ENCODE measurements at places on chromosomes 5 and 9.

GRCh38 chr5:110854200-110854599, 115.4 kb downstream of the SLC25A46 start:
- DNase-seq = peak; percentile 62

DNA sequence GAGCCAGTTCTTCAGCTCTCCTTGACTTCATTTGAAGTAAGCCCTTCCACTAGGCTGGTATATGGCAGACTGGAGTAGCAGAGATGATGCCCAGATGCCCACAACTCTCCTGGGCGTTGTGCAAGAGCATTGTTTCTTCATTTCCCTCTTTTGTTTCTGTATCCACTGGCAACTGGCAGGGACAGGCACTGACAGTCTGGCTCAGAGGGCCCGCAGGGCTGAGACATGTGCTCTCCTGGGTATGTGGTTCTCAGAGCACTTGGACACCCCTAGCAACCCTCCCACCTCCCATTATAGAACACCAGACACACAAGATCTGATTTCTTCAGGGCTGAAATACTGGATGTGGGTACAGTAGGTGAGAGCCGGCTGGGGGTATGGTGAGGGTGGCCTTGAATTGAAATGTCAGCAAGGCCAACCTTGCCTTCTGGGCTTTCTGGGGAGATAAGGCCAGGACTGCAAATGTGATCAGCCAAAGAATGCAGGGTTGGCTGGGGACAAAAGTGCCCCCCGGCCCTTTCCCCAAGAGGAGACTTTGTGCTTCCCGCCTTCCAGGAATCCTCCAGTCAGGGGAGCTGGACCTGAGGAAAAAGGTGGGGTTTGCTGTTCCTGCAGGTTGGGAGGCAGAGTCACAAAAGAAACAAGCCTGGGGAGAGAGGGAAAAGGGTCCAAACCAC, 28.6 kb upstream of the CTNNA1 start:
- DNase-seq = no peak

DNA sequence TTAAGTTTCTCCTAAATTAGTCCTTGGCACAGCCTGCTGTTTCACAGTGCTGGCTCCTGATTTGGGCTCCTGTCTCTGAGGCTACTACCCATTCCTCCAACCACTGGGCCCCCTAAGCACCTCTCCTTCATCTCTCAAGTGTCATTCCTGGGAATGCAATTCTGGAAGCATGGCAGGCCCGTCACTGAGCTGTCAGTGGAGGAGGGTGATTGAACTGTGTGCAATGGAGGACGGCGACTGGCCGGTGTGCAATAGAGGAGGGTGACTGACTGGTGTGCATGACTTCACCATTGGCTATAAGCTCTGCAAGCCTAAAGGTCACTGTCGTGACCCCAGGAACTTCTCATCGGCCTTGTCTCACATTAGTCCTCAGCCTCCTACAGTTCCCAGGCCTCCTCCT, 12.4 kb upstream of the IL17B start:
- no peak for DNase-seq

DNA sequence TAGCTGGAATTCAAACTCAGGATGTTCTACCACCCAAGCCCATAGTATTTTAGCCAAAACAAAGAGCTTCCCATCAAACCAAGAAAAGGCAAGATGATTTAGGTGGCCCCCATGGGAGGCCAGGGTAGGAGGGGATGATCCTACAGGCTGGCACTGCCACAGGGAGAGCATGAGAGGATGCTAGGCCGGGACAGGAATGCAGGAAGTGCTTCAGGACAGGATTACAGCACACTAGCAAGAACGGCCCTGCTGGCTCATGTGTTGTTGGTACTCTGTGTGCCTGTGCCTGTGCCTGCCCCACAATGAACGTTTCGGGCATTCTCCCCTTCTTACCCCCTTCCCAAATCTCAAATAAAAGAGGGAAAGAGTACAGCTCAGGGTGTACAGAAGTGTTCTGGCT, 110.7 kb upstream of the TRIM32 start:
- DNase-seq = no peak

DNA sequence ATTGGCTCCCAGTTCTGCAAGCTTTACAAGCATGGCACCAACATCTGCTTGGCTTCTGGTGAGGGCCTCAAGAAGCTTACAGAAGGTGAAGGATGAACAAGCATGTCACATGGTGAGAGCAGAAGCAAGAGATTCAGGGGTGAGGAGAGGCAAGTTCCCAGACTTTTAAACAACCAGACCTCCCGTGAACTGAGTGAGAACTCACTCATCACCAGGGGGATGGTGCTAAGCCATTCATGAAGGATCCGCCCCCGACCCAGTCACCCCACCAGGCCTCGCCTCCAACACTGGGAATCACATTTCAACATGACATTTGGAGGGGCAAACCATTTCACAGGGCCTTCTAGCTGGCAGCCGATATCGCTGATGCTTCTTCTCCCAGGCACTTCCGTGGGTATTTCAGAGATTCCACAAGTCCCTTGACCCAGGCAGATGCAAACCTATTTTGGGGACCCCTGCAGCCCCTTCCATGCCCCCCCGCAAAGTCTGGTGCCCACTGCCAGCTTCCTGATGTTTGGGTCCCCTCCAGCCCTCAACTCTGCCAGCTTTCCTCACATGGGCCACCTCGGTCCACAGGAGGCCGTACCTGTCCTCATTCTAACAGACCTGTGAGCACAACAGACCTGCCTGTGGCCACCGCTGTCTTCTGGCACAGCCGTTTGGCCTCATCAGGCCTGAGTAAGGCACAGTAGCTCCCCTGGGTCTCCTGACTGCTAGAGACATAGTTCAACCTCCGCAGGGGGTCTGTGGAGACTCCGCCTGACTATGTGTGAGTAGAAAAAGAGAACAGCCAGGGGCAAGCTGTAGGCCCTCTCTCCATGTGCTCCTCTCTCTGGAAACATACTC, 60.7 kb upstream of the ANGPTL2 start:
- no peak for DNase-seq

GRCh38 chr9:92627651-92628050, 42.3 kb downstream of the IPPK start:
- no peak for DNase-seq

DNA sequence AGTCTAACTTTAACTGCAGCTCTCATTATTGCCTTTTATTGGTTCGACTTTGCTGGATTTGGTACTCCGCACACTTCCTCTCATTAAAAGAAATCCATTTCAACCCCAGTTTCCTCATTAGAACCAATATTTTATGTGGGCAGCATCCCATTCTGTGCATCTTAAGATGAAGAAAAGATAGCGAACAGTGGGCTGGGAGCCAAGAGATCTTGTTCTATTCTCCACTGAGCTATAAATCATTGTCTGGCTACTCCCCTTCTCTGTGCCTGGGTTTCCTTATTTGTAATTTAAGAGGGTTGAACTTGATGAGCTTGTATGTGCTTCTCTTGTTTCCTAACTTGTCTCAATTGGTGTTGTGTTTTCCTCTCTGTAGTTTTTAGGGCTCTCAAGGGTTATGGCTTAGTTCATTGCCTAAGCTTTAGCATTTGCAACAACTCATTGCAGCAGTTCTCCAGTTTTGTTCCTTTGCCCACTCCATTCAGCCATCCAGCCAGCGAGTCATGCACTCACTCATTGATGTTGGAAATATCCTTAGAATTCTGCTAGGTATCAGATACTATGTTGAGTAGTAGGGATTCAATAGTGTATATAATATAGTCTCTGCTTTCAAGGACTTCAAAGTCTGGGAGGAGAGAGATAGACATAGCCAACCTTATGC, 273.3 kb upstream of the TNC start:
- no peak for DNase-seq

DNA sequence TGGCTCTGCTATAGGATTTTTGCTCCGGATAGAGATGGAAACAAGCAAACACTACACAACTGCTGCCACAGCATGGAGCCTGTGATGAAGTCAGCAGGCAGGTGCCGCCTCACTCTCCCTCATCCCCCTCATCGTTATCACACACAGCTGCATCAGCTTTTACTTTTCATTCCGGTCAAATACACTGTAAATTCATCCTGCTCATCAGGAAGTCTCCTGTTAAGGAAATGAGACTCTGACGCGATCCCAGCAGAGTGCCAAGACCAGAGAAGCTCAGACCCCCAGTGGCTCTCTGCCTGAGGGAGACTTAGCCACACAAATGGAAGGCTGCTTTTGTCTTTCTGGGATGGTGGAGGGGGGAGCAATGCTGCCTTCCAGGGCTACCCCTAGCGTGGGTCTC, 270.2 kb downstream of the ELAVL2 start:
- peak; percentile 13 for DNase-seq

GRCh38 chr9:137445930-137446431, 4.8 kb upstream of the ENTPD8 start:
- no peak for DNase-seq
